ENCODE measurements at places on chromosomes 6 and 20.

- DNase-seq = peak; percentile 84
Measured at GRCh38 chr20:41339957-41340326, 679 bp upstream of the LPIN3 start.

GRCh38 chr20:18971574-18971973 lies 158.0 kb downstream of the SCP2D1 start:
- no peak for DNase-seq

DNA sequence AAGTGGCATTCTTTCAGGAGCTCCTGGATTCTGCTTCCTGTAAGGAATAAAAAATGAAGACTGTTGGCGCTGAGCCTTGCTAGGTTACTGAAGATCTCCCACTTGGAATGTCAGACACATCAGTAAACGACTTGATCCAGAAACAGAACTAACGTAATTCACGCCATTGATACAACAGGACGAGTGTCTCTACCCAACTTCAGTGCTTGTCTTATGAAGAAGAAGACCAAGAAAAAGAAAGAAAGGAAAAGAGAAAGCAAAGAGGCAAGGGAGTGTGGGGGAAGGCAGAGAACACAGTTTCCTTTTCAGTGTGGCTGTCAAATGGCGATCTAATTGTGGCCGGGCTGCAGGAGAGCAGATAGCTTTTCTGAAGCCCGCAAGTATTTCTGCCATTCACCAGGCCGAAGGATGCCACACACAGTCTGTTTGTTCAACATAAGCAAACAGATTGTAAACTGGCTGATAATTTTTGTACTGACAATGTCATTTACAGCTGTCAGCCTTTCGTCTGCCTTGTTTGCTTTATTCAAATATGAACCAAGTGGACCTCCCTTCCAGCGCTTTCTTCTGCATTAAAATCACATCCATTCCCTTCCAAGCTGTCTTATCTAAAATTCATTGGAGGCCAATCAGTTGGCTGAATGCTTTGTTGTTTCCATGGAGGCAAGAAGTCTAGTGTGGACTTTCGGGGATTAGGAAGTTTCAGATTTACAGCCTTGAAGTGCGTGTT lies 180.6 kb downstream of the FOXA2 start:
- no peak for DNase-seq

DNA sequence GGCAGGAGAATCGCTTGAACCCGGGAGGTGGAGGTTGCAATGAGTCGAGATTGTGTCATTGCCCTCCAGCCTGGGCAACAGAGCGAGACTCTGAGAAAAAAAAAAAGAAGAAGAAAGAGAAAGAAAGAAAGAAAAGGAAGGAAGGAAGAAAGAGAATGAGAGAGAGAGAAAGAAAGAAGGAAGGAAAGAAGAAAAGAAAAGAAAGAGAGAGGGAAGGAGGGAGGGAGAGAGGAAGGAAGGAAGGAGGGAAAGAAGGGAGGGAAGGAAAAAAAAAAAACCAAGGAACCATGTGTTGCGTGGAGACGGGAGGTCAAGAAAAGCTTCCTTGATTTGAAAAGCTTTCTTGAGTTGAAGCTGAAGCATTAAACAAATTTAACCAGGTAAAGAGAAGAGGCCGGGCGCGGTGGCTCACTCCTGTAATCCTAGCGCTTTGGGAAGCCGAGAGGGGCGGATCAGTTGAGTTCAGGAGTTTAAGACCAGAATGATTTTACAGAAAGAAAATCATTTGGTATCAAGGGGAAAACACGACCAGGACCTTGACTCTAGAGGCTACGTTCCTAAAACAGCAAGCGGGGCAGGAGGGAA lies 90.5 kb upstream of the PRSS16 start:
- no peak for DNase-seq

DNA sequence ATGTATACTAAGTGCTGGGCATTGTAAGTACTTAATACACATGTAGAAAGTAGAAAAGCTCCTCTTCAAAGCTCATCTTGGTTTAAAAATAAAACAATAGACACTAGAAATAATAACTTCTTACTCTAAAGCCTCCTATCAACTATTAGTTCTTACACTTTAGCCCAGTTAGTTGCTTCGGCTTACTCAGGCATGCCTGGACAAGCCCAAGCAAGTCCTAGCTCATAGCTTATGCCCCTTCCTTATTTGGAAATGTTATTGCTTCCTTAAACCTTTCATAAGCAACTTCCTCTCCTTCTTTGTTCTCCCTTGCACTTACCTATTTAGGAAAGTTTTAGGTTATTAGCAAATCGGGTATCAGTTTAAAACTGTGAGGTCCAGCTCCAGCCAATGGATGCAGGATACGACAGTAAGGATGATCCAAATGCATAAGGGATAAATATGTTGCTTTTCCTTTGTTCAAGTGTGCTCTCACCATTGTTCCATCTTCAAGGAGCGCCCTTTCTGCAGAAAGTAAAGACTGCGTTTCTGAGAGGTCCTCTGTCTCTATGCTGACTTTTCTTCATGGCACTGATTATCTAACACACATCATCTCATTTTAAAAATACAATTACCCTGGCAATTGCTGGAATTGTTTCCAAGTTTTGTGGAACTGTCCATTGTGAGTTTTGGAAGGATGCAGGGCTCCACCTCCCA lies 12.3 kb downstream of the TMEM30A start:
- no peak for DNase-seq

- no peak for DNase-seq
Measured at GRCh38 chr6:14735956-14736486, 509.8 kb upstream of the JARID2 start.

DNA sequence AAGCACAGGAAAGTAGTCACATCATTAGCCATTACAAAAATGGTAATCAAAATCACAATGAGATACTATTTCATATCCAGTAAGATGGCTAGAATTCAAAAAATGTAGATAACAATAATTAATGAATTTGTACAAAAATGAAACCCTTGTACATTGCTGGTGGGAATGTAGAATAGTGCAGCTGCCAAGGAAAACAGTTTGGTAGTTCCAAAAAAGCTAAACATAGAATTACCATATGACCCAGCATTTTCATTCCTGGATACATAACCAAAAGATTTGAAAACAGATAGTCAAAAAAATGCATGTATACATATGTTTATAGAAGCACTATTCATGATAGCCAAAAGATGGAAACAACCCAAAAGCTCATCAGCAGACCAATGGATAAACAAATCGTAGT lies 251.1 kb upstream of the RAB32 start:
- no peak for DNase-seq

DNA sequence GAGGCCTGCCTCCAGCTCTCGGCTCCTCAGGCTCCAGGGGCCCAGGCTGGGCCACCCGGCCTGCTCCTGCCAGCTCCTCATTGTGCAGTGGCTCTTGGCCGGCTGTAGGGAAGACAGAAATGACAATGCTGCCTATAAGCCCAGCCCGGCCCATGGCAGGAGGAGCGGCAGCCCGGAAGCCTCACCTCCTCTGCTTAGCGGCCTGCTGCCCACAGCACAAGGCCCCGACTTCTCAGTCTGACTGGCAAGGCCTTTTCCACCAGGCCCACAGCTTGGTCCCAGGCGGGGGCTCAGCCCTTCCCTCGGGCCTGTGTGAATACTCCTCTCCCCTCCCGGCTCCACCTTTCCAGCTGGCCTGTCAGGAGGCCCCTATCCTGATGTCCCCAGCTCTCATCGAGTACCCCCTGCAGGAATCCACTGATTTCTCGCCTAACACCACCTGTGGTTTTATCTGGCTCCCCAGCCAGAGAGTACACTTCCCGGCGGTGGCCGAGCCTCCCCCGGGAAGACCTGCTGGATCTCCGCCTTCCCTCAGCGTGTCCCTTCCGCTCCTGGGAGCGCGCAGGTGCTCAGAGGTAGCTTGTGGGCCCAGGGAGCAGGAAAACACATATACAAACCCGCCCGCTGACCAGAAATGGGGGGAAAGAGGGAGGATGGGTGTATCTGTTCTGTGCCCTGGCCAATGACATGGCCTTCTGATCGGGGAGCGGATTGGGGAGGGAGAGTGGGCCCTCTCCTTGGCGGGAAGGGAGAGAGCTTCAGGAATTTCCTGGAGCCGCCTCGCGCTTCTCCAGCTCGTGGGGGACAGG lies 963 bp downstream of the DDRGK1 start:
- no peak for DNase-seq

GRCh38 chr6:66993272-66993671 lies 1286.2 kb upstream of the EYS start:
- no peak for DNase-seq

- no peak for DNase-seq
Measured at GRCh38 chr6:150979826-150980350, 114.4 kb downstream of the MTHFD1L start.

GRCh38 chr20:35954907-35955251 lies 577 bp upstream of the SCAND1 start:
- no peak for DNase-seq

DNA sequence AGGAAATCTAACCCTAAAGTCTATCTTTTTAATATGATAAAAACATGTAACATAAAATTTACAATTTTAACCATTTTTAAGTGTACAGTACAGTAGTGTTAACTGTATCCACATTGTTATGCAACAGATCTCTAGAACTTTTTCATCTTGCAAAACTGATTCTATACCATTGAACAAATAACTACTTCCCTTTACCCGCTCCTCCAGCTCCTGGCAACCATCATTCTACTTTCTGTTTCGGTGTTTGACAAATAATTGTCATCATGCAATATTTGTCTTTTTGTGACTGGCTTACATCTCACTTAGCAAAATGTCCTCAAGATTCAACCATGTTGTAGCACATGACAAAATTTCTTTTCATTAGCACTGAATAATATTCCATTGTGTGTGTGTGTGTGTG lies 203.2 kb downstream of the SIM1 start:
- no peak for DNase-seq

All from stimulated activated CD4-positive, alpha-beta T cell treated with anti-CD3 and anti-CD28 coated beads, TNF-alpha, amount 100 ng/mL, for 1 hour (primary cell).